ENCODE measurements at places on chromosomes 7 and 10.

DNA sequence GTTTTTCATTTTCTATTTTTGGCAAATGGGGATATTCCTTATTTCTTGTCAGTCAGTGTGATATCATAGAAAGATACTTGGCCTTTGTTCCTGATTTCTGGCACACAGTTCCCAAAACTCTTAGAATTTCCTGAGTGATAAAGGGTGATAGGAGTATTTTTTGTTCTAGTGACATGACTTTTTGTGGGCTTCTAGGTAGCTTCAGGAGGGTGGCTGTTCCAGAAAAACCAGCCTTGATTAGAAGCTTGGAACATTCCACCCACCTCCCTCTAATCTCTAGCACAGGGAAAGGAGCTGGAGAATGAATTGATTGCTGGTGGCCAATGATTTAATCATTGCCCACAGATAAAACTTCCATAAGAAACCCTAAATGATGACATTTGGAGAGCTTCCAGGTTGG is 17.2 kb upstream of the BPGM start:
- DNase-seq: no peak

DNA sequence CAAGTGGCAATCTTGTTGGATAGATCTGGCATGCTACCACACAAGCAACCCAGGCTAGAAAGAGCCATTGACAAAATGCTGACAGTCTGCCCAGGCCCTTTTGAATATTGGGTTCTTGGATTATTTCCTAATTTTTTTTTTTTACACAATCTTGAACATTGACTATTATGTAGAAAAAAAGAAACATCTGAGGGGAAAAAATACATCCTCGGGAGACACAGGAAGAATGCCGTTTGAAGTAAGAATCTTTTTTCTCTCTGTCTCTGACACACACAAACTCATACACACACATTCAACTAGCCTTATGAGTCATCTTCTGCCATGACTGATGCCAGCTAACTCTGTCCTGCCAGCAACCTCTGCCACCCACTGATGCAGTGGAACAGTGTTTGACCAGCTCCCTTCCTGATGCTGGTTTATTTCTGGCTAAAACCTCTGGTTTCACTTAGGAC is 47.2 kb downstream of the SORBS1 start:
- DNase-seq: peak; percentile 85

DNA sequence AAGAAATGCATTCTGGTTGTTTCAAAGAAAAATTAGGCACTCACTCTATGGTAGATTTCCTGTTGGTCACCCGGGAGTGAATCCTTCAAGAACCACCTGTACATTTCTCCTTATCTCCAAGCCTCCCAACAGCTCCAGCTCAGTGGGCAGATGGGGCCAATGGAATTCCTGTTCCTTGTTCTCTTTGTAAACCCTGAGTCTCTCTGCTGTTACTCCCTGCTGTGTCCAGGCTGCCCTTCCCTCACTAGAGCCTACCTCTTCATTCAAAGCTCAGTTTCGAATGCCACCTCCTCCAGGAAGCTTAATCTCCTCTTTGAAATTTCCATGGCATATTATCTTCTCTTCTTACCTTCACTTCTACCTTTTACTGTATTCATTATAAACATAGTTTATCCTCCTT is 3.5 kb upstream of the BMPER start:
- no peak for DNase-seq

DNA sequence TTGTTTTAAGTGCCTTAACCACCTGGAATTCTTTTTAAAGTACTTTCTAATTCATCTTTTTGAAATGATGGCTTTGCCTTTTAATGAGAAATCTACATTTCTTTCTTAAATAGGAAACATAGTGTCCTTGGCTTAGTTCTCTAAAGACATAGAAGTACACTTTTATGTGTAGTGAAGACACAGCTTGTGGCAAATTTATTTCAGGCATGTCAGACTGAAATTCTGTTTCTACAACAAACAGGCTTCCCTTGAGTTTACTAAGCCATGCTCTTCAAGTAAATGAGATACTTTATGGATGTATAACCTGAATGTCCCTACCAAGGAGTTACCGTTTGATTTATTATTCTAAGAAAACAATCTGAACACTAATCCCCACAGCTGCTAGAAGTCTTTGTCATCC is 136.9 kb upstream of the MAGI2 start:
- peak; percentile 75 for DNase-seq

GRCh38 chr7:158798741-158799140 is 30.6 kb downstream of the ESYT2 start:
- DNase-seq: no peak

DNA sequence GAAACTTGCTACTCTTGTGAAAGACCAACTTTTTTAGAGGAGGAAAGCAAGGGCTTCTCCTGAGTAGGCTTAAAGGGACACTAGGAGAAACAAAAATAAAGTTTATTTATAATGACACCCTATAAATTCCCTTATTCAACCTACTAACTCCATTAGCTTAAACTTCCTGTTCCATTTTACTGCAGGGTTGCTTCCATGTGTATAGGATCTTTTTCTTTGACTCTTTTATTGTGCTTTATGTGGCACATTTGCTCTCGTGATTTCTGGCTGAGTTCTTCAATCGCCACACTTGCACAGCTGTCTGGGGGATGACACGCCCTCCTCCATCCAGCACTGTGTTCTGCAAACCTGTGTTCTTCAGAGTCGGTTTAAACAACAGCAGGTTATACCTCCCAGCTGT is 225.7 kb upstream of the NPVF start:
- DNase-seq: no peak

DNA sequence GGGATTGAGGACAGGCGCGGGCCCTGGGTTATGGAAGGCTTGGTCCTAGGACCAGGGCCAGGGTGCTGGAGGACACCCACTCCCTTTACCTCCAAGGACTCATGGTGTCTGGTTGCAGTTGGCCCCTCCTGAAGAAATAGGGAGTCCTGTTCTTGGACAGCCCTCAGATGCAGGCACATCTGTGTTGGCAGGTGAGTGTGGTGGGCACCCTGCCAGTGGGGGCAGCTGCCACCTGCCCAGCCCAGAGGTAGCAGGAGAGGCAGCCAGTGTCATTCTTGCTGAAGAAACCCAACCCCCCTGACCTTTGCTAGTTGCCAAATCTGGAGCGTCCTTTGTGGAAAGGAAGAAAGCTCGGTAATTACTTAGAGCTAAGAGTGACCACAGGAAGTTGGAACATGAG is 8.3 kb downstream of the GALNT17 start:
- DNase-seq: no peak

DNA sequence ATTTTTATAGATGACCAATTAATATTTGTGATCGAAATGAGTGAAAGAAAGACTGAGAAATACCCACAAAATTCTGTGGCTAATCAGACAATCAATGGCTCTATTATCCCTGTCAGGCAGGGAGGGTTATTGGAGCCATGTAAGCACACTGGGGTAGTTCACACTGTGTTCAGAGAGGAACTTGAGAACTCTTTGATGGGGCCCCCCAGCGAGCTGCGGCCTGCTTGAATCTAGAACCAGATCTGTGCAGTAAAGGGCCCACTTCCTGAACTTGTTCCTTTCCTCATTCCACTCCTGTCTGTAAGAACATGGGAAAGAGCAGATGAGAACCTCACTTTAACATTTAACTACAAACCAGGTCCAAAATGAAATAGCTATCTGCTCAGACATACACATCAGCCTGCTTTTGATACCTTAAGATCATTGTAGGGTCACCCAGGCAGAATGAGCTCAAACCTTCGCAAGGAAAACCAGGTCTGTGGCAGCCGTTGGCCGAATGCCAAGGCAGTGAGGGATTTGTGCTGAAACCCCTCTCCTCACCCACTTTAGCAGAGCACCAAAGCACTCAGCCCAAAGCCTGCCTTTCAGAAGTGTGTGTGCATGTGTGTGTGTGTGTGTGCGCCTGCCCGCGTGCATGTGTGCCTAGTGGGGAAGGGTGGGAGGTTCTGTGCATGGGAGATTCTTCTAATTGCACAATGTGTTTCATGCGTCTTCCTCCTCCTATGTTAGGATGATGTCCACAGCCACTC is 365.6 kb upstream of the MGMT start:
- no peak for DNase-seq
